ENCODE measurements at places on chromosomes 3 and 15.

- DNase-seq, result peak; percentile 83
Measured at GRCh38 chr3:47989981-47990440, 26.2 kb downstream of the MAP4 start.

DNA sequence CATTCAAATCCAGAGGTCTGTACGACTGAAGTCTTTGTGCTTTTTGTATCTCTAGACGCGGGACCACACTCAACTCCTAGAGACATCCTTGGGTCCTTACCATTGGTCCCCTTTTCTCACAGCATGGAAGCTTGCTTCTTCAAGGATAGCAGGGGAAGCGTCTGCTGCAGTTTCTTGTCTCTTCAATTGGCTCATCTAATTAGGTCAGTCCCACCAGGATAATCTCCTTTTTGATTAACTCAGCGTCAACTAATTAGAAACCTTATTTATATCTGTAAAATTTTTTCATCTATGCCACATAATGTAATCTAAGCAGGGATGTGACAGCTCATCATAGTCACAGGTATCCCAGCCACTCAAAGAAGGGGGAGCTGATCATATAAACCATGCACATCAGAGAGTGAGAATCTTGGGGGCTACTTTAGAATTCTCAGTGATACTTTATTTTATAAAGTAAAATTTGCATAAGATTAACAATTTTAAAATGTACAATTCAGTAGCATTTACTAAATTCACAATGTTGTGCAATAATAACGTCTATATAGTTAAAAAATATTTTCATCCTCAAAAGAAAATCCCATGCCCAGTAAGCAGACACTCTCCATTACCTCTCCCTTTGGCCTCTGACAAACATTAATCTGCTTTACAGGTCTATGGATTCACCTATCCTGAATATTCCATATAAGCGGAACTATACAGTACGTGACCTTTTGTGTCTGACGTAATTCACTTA lies 47.5 kb upstream of the ZNF385D start:
- DNase-seq, result no peak

GRCh38 chr3:194460566-194460965 lies 26.2 kb downstream of the ATP13A3 start:
- no peak for DNase-seq

- no peak for DNase-seq
Measured at GRCh38 chr3:12990306-12990705, 82.9 kb downstream of the IQSEC1 start.

DNA sequence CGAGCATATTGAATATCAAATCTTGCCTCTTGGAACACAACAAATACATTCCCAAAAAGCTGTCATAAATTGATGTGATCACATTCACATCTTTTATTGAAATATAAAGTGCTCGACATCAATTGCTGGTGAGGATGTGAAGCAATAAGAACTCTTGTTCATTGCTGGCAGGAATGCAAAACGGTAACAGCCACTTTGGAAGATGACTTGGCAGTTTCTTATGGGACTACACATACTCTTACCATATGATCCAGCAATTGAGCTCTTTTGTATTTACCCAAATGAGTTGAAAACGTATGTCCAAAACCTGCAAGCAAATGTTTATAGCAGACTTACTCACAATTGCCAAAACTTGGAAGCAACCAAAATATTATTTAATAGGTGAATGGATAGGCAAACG lies 234.9 kb downstream of the CACNA2D3 start:
- DNase-seq, result no peak

DNA sequence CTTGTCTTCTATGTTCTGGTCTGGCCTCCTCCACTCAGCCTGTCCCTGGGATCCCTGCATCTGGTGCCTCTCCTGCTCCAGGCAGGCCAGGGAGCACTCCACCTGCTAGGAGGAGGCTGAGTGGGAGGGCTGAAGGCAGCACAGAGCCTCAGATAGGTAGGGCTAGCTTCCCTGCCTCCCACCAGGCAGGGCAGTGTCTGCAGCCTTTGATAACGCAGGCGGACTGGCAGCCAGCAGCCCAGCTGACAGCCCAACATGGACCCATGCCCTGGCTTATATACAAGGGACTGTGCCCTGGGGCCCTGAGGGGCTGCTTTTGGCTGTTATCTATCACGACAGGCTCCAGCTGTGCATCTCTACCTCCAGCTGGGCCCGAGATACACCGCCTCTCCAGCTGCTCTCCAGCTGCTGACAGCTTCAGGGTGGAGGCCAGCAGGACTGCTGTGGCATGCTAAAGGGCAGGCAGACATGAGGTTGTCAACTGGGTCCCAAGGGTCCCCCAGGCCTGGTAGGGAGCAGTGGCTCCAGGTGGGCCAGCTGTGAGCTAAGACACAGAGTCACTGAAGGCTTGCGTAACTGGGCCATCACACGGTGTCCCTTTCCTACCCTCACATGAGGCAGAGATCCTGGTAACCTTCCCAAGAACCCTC lies 5.2 kb upstream of the CLK3 start:
- no peak for DNase-seq

GRCh38 chr15:85559530-85559929 lies 179.1 kb downstream of the AKAP13 start:
- DNase-seq, result no peak

DNA sequence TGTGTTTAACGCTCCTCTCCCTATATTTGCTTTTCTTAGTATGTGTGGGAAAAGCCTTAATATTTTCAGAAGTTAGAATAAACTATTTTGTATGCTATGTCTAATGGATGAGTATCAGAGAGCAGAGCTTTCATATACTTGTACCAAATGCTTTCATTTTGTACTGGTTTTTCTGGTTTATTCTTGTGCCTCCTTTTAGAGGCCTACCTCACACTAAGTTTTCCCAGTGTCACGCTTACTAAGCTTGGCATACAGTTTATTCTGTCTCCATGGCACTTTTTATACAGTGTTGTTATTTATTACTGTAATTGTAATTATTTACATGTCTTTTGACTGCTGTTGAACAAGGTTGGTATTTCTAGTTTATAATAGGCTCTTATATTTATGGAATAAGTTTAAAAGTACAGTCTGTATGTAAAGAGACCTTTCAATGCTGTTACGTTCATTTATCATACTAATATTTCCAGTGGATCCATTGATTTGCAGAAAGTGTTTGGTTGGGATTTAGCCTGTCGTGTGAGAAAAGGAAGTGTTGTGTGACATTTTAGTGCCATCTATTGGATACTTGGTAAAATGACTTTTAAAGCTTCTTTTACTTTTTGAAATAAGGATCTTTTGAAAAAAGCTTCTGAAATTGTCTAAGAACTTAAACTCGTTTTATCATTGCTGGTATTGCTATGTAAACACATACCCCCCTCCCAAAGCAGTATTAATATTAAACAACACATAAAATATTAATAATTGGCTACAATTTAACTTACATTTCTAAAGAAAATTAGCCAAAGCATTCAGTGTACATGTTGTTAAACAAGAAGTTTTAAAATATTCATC lies 5.2 kb upstream of the EBLN2 start:
- DNase-seq, result peak; percentile 24

DNA sequence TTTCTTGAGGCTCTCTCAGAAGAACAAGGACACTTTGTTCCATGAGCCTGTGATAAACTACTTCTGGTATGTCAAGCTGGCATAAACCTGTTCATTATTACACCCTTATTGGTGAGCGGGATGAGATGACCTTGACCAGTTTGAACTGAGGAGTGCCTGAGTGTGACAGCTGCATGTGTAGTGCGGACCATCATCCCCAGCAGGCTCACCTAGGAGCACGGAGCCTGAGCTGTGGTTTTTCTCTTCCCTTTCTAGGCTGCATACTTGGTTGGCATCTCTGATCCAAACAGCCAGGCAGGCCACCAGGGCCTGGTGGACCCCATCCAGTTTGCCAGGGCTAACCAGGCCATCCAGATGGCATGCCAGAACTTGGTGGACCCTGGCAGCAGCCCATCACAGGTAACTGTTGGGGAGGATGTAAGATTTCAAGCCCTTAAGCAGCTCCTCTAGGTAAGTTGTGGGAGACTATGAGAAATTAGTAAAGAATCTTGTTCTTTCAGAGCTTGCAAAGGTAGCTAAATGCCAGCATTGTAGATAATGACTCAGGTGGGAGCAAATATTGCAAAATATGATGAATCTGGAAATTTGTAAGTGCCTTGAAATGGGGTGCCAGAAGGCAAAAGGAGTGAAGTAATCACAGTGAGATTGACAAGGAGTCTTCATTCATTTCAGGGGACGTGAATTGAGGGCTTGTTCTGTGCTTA lies 288.9 kb upstream of the TPM1 start:
- no peak for DNase-seq

- no peak for DNase-seq
Measured at GRCh38 chr3:170531657-170532335, 54.1 kb downstream of the SLC7A14 start.

DNA sequence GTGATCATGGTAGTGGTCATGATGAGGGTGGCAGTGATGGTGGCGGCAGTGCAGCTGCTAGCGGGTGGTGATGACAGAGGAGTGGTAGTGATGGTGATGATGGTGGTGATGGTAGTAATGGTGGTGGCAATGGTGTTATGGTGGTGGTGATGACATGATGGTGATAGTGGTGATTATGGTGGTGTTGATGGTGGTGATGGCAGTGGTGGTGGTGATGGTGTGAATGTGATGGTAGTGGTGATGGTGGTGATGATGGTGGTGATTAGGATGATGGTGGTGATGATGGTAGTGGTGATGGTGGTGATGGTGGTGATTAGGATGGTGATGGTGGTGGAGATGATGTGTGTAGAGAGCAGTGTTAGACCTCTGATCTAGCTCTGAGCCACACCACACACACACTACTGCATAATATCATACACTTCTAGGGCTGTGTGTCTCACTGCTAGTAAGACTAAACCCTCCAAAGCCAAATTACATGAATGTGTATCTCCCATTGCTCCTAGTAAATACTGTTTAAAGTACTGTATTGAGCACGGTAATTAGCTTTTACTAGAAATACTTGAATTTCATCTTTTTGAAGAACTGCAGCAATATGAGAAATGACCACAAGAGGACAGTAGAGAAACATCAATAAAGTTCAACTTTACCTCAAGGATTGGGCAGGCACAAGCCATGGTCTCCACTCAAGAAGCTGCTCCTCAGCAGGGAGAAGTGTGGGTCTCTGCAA lies 28.8 kb downstream of the TMED3 start:
- DNase-seq, result peak; percentile 17

All from activated CD4-positive, alpha-beta T cell treated with anti-CD3 and anti-CD28 coated beads, Interleukin-2, Interleukin-4, amounts not matched to agents 100 ng/mL and 50 ng/mL, durations not matched to agents 16 hours and 8 hours (primary cell).